Activated CD4-positive, alpha-beta T cell treated with anti-CD3 and anti-CD28 coated beads for 24 hours (primary cell): ENCODE measurements at places on chromosomes 16 and 17.
A peak's percentile ranks its signal among the peaks of the same experiment; 100 is the strongest.

DNA sequence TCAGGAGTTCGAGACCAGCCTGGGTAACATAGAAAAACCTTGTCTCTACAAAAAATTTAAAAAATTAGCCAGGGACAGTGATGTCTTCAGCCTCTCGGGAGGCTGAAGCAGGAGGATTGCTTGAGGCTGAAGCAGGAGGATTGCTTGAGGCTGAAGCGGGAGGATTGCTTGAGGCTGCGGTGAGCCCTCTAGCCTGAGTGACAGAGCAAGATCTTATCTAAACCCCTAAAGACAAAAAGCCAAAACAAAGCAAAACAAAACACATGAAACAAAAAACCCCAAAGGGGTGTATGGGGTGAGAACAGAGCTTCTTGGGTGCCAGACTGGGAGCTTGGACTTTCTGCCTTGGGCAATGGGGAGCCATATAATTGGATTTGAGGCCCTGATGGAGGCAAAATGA is 2.6 kb downstream of the SPNS3 start:
- DNase-seq: no peak

DNA sequence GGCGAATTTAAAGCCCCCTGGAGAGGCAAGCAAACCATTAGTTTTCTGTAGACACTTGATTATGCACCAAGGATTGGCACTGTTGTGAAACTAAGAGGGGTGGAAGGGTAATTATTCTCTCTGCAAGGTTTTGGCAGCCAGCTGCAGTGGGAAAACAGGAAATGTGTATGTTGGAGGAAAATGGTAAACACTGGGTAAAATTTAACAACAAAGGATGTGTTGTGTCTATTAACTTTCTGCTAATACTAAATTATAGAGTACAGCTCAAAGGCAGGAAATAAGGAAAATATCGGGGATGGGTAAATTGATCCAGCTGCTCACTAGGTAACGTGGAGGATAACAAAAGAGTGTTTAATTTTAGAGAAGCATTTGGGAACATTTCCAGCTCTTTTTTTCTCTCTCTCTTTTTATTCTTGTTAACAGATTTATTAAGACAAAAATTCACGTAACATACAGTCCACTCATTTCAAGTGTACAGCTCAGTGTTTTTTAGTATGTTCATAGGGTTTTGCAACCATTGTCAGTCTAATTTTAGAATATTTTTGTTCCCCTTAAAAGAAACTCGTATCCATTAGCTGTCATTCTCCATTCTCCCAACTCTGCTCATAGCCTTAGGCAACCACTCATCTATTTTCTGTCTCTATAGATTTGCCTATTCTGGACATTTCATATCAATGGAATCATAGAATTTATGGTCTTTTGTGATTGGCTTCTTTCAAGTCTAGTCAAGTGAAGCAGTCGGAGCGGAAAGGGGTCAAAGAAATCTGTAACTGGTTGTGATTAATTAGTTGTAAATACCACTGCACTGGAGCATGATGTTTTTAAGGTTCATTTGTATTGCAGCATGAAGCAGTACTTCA is 41.8 kb downstream of the TANGO6 start:
- DNase-seq: no peak

- DNase-seq: no peak
Measured at GRCh38 chr16:20153444-20153843, 79.8 kb upstream of the GPR139 start.

DNA sequence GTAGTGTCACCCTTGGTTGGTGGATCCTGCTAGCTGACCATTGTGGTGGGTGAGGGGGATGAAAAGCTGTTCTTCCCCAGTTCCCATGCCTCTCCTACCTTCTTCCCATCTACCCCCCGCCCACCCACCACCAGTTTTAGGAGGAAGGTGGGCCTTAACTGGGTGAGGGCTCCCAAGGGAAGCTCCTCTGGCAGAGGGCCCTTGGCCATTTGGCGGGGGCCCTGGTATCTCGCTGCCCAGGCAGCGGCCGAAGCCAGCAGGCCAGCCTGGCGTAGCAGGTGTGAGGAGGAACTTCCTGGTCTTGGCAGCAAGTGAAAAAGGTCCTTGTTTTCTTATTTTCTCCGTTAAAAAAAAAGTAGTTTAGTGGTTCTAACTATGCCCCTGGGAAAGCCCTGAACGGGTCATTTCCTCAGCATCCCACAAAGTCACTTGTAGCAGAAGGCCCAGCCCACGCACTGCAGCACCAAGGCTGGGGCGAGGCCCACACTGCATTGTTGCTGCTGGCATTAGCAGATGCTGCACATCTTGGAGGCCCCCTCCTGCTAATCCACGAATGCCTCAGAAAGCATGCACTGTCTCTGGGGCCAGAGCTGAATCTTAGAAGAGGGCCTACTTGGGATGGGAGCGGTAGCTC is 72.5 kb downstream of the MPRIP start:
- no peak for DNase-seq

GRCh38 chr16:85570213-85570734 is 42.8 kb upstream of the GSE1 start:
- DNase-seq: no peak

- DNase-seq: no peak
Measured at GRCh38 chr16:49833085-49833484, 22.8 kb downstream of the ZNF423 start.

- DNase-seq: no peak
Measured at GRCh38 chr16:65126845-65127624, 5.2 kb upstream of the CDH11 start.

DNA sequence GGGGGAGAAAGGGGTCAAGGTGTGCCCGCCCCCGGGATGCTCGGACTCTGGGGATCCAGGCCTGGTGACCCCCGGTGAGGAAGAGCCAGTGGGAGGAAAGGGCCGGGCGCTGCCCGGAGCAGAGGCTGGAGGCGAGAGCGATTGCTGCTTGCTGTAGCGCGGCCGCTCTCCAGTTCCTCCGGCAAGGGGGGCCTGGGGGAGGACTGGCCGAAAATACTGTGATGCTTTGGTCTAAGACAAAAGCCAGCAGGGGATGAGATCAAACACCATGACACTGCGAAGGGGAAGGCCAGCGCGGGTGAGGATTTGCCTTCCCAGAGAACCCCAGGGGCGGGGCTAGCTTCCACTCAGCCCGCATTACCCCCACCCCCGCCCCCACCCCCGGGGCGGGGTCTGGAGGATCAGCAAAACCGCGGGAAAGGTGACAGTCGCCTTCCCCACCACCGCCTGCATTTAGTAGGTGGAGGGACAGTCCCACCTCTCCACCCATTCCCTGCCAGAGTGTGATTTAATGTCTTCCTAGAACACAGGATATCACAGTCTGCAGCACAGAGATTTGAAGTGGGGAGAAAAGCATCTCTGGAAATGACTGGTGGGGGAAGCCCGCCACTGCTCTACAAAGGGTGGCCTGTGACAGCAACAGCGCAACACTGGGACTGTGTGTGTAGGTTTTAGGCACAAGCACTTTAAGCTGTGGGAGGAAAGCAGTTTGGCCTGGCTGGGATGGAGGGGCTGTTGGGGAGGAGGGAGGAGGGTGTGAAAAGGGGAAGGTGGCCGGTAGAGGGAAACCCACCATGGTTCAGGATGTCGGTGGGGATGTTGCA is 25.7 kb downstream of the MRC2 start:
- DNase-seq: peak; percentile 92

- DNase-seq: no peak
Measured at GRCh38 chr17:30921544-30922196, at the start of gene ADAP2. ADAP2 (plus strand) TSS chr17:30921945; CDS start chr17:30922015, 70 bp downstream.

- DNase-seq: no peak
Measured at GRCh38 chr17:18018411-18018921, 20.5 kb downstream of the ATPAF2 start.

DNA sequence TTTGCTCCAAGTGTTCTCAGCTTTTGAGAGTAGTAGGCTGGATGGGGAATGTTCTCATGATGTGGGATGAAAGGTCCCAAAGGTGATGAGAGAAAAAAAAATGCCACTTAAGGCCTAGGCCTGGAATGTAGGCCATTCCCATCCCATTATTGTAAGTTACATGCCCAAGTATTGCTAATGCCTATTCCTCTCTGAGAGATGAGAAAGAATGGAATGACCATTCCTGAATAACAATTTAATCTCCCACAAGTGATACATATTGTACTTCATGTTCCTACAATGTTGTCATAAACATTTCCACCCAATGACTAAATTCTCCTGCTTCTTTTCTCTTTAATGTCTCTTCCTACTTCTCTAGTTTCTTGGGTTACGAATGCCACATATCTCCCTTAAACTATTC is 102.8 kb upstream of the KCNJ16 start:
- DNase-seq: no peak

- no peak for DNase-seq
Measured at GRCh38 chr17:76381633-76382350, 2.6 kb upstream of the SPHK1 start.

GRCh38 chr17:74404218-74404617 is 27.7 kb upstream of the GPRC5C start:
- no peak for DNase-seq

DNA sequence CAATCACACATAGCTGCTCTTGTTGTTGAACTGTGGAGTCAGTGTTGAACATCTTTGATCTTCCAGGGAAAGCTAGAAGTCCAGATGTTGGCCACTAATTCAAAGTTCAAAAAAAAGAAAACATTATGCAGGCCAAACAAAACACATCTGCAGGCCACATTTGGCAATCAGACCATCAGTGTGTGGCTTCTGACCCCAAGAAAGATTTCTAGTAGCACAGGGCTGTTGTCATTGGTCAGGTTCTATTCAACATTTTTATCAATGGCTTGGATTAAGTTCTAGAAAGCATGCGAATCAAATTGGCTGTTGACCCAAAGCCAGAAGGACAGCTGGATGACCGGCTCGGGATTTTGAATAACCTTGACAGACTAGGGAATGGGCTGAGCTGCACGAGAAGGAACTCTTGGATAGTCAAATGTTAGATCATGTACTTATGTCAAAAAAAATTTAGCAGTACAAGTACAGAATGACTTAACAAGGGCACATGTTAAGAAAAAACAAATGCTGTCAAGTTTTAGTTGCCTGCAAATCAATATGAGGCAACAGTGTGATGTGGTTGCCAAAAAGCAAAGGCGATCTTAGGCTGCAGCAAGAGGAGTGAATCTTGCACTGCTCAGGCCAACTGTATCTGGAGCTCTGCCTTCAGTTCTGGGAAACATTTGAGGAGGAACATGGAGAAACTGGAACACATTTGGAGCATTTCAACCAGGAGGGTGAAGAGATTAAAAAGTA is 187.6 kb downstream of the RGS9 start:
- DNase-seq: no peak

GRCh38 chr17:21210411-21211076 is 3.4 kb downstream of the TMEM11 start:
- DNase-seq: no peak

DNA sequence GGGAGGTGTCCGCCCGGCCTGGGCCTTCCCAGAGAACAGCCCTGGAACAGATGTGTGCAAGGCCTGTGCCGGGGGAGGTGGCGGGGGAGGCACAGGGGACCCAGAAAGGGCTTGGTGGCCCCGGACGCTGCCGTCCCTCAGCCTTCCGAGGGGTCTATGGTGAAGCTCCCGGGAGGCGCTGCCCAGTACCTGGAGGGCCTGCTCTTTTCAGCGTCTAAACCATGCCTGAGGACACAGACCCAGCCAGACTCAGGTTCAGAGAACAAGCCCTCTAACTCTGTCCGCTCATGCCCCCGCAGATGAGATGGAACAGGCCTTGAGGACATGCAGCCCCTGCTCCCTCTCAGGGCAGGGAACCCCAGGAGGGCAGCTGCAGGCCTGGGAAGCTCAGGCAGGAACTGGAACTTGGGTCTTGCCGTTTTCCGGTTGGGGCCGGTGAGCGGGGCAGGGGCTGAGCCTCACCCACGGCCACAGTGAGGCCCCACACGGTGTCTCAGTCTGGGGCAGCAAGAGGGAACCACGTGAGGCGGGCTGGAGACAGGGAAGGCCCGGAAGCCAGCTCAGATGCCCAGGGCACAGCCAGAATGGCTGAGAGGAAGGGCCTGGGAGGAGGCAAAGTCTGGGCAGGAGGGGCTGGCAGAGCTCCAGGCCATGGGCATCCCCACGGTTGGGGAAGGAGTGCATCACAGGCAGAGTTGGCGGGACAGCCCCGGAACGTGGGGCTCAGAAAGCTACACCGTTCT is 12.5 kb downstream of the SLC16A3 start:
- DNase-seq: peak; percentile 54

GRCh38 chr17:31530391-31530985 is 139.0 kb downstream of the RAB11FIP4 start:
- no peak for DNase-seq

- peak; percentile 31 for DNase-seq
Measured at GRCh38 chr16:67029254-67030096, 526 bp downstream of the CBFB start.

DNA sequence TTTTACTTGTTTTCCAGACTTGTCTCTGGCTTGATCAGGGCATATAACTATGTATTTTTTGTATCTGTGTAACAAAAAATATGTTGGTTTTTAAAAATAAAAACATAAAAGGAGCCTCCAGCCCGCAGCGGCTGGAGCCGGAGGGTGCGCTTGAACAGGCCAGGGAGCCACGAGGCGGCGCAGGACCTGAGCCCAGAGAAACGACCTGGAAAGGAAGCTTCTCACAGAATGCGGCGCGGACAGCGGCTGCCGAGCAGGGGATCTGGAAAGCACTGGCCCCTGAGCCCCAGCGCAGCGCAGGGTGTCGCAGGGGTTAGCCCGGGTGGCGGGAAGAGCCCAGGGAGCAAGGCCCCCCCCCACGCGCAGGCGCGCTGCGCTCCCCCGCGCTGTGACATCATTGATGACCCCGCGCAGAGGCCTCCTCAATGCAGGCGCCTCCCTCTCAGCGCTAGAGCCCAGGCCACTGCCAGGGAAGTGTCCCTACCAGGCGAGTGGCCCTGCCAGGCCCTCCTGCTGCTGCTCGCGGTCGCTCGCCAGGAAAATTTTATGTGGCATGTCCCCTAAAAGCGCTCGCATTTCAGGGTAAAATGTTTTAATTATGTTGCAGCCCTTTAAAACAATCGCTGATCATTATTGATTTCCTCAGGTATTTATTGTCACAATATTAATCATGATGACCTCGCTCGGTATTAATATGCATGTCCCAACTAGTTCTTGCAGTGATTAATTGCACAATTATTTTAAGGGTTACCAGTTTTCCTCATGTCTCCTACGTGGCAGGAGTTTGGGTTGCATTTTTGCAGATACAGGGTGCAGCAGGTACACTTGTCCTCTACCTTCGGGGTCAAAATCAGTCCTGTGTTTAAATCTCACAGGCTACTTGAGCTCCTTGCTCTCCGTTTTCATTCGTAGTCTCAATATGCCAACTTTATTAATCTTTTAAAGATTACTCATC is 134.2 kb downstream of the USP22 start:
- DNase-seq: peak; percentile 66

DNA sequence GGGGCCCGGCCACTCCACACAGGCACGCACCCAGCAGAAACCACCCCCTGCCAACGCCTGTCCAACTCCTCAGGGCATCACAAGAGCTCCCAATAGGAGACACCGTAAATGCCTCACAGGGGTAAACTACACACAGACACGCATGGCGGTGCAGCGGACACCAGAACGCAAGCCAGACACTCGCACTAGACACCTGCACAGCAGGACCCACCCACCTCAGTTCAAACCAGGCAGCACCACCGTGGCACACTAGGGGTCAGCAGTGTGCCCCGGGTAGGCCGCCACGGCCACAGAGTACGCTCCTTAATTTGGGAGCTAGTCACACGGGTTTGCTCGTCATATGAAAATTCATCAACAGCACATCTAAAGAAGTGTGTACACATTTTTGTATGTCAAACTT is 3.4 kb downstream of the SLC38A10 start:
- peak; percentile 66 for DNase-seq

GRCh38 chr16:14371778-14372431 is 258.2 kb downstream of the PARN start:
- no peak for DNase-seq
